Spinal cord (tissue), 10 donors: ENCODE measurements at places on chromosomes 3 and 15. TPM values are rescaled to one million over a fixed set of nuclear protein-coding genes. Genes with fewer than 3 reads are reported as not detected.

DNA sequence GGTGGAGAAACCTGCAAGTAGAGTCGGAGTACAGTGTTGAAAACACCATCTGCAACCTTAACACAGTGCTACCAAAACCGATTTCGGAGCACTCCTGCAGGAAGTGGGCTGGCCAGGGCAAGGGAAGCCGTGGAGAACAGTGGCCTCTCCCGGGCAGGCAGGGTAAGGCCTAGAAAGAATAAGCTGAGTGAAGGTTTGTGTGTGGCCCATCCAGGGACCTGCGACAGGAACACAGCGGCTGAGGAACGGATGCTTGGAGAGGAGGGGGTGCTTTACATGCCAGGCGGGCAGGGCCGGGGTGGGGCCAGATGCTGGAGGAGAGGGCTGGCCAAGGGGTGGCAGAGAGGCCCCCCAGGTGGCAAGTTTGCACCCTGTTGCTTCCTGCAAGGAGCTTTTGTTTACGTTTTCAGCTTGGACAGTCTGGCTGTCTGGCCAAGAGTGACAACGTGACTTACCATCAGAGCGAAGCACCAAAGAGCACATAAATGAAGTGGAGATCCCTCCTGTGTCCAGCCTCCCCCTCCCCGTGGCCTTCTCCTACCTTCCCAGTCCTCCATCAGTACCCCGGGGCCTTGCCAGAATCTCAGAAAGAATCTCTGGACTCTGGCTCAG lies 156.5 kb downstream of the PGPEP1L start:
- no peak for DNase-seq

- DNase-seq: no peak
Observed at GRCh38 chr3:48232734-48233133, 8.2 kb upstream of the ZNF589 start.

- DNase-seq: no peak
Observed at GRCh38 chr15:59739557-59740186, 50.6 kb upstream of the BNIP2 start.

Gene KCNAB1
- total RNA-seq: 10.1 TPM

DNA sequence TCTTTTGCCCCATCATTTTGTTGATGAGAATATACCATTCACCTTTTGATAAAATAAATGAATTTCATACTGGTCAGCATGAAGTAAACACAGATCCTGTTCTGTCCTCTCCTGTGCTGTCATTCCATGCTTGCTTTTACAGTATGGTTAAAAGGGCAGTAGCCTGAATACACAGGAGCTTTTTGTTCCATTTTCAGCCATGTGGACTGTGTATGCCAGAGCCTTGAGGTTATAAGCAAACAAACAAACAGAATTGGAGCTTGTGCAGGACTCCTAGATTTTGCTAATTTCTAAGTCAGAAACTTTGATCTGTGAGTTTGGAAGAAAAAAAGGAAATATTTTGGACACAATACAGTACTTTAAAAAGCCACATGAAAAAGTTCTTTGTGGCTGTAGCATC lies 91.9 kb downstream of the LRRC28 start:
- DNase-seq: no peak

GRCh38 chr15:54564166-54564565 lies 585.9 kb downstream of the UNC13C start:
- no peak for DNase-seq

Gene SYNPR
- 9.9 TPM for total RNA-seq

DNA sequence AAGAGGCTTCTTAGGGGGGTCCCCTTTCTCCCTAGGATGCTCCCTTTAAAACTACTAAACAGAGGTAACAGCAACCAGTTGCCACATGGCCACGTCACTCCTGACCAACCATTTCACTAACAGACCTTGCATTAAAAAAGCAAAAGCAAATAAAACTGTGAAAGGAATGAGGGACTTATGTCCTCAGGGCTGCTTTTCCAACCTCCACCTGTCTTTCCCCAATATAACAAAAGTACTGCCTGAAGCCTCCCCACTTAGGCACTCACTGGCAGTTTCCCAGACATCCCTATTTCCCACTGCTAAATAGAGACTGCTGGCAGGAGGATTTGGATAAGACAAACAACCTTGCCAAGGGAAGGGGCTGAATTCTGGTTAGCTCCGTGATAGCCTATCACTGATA lies 130.3 kb downstream of the ATP8B4 start:
- no peak for DNase-seq

DNA sequence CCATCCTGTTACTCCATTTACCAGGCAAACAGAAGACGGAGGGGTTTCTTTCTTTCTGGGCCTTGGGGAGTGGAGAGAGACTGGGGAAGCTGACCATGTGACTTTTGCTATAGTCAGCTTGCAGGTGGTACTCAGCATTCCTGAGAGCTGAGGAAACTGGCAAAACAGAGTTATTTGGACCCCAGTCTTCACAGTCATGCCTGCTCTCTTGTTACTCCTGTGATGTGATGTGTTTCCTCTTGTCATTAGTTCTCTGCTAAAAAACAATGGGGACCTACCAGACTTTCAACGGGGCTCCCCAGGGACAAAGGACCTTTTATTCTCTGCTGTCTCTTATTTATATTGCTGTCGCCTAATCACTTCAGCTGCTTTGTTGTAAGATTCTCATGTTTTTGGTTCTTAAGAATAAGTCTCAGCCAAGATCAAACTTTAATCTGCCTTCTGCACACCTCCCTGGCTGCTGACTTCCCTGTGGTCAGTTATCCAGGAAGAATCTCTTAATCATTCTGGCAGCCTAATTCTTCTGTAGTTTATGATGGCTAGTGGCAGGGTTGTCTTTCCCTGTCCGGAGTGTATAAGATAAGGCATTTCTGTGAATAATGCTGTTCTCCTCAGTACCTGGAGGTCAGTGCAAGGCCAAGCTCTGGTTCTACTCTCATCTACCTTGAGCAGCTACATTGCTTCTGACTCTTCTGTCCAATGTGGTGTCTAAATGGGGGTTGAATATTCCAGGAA lies 8.8 kb downstream of the STARD9 start:
- no peak for DNase-seq

Gene ACOX2
- total RNA-seq: 33.3 TPM

Gene SLCO2A1
- 1.8 TPM for total RNA-seq
